Activated T-cell treated with anti-CD3 and anti-CD28 coated beads, Interleukin-2, amount 50 U/mL, for 72 hours (primary cell): ENCODE measurements at places on chromosomes 7 and 10. TPM values are rescaled to one million over a fixed set of nuclear protein-coding genes. Genes with fewer than 3 reads are reported as not detected.

The FGL2 gene
- 0.93 TPM for total RNA-seq

DNA sequence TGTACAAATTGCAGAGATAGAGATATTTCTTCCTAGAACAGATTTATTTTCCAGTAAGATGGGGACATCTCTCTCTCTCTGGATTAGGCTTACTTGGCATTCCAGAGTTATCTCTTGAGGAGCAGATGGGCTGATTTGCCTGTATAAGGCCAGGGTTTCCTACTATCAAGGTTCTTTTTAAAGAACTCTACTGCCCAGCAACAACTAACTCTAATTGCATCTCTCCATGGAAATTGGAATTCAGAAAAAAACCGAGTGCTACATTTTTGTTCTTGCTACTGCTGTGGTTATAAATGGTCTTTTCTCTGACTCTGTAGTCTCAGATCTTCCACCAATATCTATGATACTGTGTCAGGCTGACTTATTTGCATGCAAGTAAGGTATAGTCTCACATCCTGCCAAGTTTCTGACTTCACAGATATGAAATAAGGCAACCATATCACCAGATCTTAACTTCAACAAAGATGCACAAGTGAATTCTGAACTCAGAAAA lies 161.1 kb downstream of the CRPPA start:
- H3K36me3 ChIP-seq = peaks cover 3% of the 10 kb centered on the region
- no peaks in the 10 kb centered on the region for H3K27me3 ChIP-seq
- no peak overlapping the region for H3K27ac ChIP-seq
- H3K4me1 ChIP-seq = no peaks in the 10 kb centered on the region
- H3K4me3 ChIP-seq = no peak overlapping the region

DNA sequence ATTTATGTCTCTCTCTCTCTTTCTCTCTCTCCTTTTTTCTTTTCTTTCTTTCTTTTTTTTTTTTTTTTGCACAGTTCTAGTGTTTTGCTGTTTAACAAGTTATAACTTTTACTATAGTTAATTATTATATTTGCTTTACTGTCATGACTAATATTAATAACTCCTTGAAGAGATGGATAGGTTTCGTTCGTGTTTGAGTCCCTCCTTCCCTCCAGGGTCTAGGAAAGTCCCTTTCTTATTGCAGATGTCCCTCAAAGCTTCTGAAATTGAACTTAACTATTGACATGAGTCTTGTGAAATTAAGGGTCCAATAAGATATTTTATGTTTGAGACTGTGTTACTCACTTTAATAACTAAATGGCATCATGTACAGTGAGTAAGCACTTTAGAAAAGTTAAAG lies 131.4 kb downstream of the PLXDC2 start:
- H3K36me3 ChIP-seq = no peaks in the 10 kb centered on the region
- H3K4me3 ChIP-seq = no peak overlapping the region
- no peak for DNase-seq

GRCh38 chr10:115094416-115095140 lies 1.4 kb downstream of the ATRNL1 start:
- H3K27me3 ChIP-seq = peaks cover 48% of the 10 kb centered on the region
- no peak for DNase-seq

GRCh38 chr7:22814261-22815208 lies 8.1 kb downstream of the TOMM7 start:
- peaks cover 26% of the 10 kb centered on the region for H3K4me1 ChIP-seq
- H3K36me3 ChIP-seq = peaks cover 12% of the 10 kb centered on the region
- no peaks in the 10 kb centered on the region for H3K27me3 ChIP-seq
- DNase-seq = no peak
- H3K27ac ChIP-seq = no peak overlapping the region

DNA sequence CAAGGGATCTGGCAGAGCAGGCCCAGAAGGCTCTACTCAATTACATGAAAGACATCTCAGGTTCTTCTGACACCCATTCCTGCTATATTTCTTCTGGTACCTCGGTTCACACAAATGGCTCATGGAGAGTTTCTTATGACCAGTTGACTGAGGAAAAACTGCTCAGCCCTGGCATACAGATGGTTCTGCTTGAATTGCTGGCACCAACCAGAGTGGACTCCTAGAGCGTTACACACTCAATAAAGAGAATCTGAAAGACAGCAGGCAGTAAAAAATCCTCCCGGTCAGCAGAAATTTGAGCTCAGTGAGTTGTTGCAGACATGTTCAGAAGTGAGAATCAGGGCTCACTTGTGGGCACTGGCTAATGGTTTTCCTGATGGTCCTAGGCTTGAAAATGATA lies 434.4 kb downstream of the TCERG1L start:
- no peak for DNase-seq
- no peaks in the 10 kb centered on the region for H3K36me3 ChIP-seq
- H3K27me3 ChIP-seq = no peaks in the 10 kb centered on the region
- H3K4me3 ChIP-seq = no peak overlapping the region
- H3K27ac ChIP-seq = no peak overlapping the region
- H3K4me1 ChIP-seq = no peaks in the 10 kb centered on the region

GRCh38 chr7:99713995-99714570 lies 20.9 kb downstream of the CYP3A7 start:
- no peaks in the 10 kb centered on the region for H3K27me3 ChIP-seq
- no peak overlapping the region for H3K4me3 ChIP-seq
- no peaks in the 10 kb centered on the region for H3K36me3 ChIP-seq
- peaks cover under 1% of the 10 kb centered on the region for H3K4me1 ChIP-seq
- DNase-seq = no peak

DNA sequence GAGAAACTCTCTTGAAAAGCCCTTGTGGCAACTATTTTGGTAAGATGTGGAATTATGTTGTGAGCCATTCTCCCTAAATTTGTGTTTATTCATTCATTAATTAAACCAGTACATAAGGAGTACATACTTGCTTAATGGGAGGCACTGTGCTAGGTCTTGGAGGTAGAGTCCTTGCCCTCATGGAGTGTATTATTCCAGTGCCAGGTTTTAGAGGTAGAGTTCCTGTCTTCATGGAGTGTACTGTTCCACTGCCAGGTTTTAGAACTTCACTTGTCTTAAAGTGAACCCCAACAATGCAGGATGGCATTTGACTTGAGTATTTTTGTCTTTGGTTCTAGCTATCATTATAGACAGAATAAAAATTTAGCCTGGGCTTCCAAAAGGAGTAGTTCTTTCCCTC lies 8.8 kb downstream of the MXI1 start:
- H3K4me1 ChIP-seq = peaks cover 52% of the 10 kb centered on the region
- no peak for DNase-seq
- H3K4me3 ChIP-seq = no peak overlapping the region
- H3K36me3 ChIP-seq = no peaks in the 10 kb centered on the region
- H3K27ac ChIP-seq = no peak overlapping the region

GRCh38 chr10:92291921-92292845 lies 1.2 kb downstream of the MARCHF5 start:
- peak; percentile 58 for DNase-seq
- H3K4me3 ChIP-seq = peak overlapping the region; percentile 95
- H3K36me3 ChIP-seq = peaks cover 3% of the 10 kb centered on the region
- H3K4me1 ChIP-seq = peaks cover 28% of the 10 kb centered on the region
- peak overlapping the region; percentile 92 for H3K27ac ChIP-seq
- H3K27me3 ChIP-seq = no peaks in the 10 kb centered on the region

The VPS37D gene
- total RNA-seq = 0.95 TPM

GRCh38 chr10:84665883-84666463 lies 337.6 kb downstream of the CCSER2 start:
- H3K4me1 ChIP-seq = no peaks in the 10 kb centered on the region
- H3K4me3 ChIP-seq = no peak overlapping the region
- peak; percentile 26 for DNase-seq
- no peaks in the 10 kb centered on the region for H3K36me3 ChIP-seq

The CFAP43 gene
- total RNA-seq = 0.31 TPM

- peaks cover 36% of the 10 kb centered on the region for H3K4me1 ChIP-seq
- no peak overlapping the region for H3K27ac ChIP-seq
- no peaks in the 10 kb centered on the region for H3K27me3 ChIP-seq
- peaks cover 4% of the 10 kb centered on the region for H3K36me3 ChIP-seq
Observed at GRCh38 chr7:135143885-135144668, 3.8 kb upstream of the TMEM140 start.

The TAF5 gene
- total RNA-seq = 8.6 TPM

The RSPH10B2 gene
- total RNA-seq = not detected

GRCh38 chr10:101130984-101131961 lies at the start of gene TLX1:
Gene TLX1, plus strand, starts transcription at chr10:101131300. Its CDS starts 242 bp downstream, at chr10:101131542.
- H3K4me1 ChIP-seq = peaks cover 33% of the 10 kb centered on the region
- peak within 1 kb of the TSS; percentile 69 for H3K4me3 ChIP-seq
- no peaks in the 10 kb centered on the region for H3K36me3 ChIP-seq
- DNase-seq = no peak
- peaks cover 92% of the 10 kb centered on the region for H3K27me3 ChIP-seq

The MYO3A gene
- total RNA-seq = not detected

GRCh38 chr7:129535896-129536295 lies 33.6 kb downstream of the SMKR1 start:
- no peak overlapping the region for H3K27ac ChIP-seq
- peak overlapping the region; percentile 72 for H3K4me3 ChIP-seq
- DNase-seq = peak; percentile 28
- peaks cover 23% of the 10 kb centered on the region for H3K4me1 ChIP-seq
- no peaks in the 10 kb centered on the region for H3K36me3 ChIP-seq
- H3K27me3 ChIP-seq = peaks cover 16% of the 10 kb centered on the region

- peaks cover 7% of the 10 kb centered on the region for H3K36me3 ChIP-seq
- peaks cover 68% of the 10 kb centered on the region for H3K4me1 ChIP-seq
- no peaks in the 10 kb centered on the region for H3K27me3 ChIP-seq
- H3K4me3 ChIP-seq = no peak overlapping the region
- DNase-seq = no peak
Observed at GRCh38 chr7:50216626-50217025, 87.9 kb upstream of the IKZF1 start.

The BICC1 gene
- total RNA-seq = not detected

- H3K4me3 ChIP-seq = no peak overlapping the region
- DNase-seq = peak; percentile 43
- peaks cover 7% of the 10 kb centered on the region for H3K27me3 ChIP-seq
- H3K27ac ChIP-seq = no peak overlapping the region
- H3K36me3 ChIP-seq = peaks cover 3% of the 10 kb centered on the region
- peaks cover 14% of the 10 kb centered on the region for H3K4me1 ChIP-seq
Observed at GRCh38 chr7:26369593-26369992, 77.9 kb downstream of the SNX10 start.

- no peaks in the 10 kb centered on the region for H3K36me3 ChIP-seq
- no peaks in the 10 kb centered on the region for H3K27me3 ChIP-seq
- no peaks in the 10 kb centered on the region for H3K4me1 ChIP-seq
- H3K27ac ChIP-seq = no peak overlapping the region
- DNase-seq = no peak
Observed at GRCh38 chr10:1516492-1517165, 220.7 kb downstream of the ADARB2 start.

DNA sequence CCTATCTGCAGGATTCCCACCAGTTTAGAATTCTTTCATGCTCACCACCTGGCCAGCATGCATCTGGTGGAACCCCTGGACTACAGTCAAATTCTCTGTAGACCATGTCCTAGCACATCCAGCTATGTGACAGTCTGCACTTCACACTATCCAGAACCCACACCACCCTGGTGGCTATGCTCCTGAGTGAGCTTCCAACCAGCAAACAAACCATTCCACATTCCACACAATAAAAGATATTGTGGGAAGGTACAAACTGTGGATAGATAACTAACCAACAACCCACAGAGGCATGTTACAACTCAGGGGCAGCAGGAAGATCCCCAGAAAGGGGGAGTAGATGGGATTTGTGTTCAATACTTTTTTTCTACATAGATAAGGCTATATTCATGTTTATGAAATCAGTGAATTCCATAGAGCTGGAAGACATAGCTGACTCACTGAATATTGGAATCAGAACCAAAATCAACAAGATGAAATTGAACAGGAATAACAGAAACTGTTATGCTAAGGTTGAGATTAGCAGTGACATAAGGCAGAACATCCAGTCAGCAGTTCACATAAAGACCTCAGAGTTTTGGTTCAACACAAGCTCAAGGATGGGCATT lies 72.5 kb downstream of the LRRC17 start:
- no peak for DNase-seq
- no peaks in the 10 kb centered on the region for H3K36me3 ChIP-seq
- H3K27ac ChIP-seq = no peak overlapping the region
- no peaks in the 10 kb centered on the region for H3K27me3 ChIP-seq

GRCh38 chr10:11437391-11438142 lies 173.9 kb downstream of the USP6NL start:
- no peaks in the 10 kb centered on the region for H3K27me3 ChIP-seq
- no peak overlapping the region for H3K27ac ChIP-seq
- H3K4me1 ChIP-seq = peaks cover 48% of the 10 kb centered on the region
- no peaks in the 10 kb centered on the region for H3K36me3 ChIP-seq
- H3K4me3 ChIP-seq = no peak overlapping the region

DNA sequence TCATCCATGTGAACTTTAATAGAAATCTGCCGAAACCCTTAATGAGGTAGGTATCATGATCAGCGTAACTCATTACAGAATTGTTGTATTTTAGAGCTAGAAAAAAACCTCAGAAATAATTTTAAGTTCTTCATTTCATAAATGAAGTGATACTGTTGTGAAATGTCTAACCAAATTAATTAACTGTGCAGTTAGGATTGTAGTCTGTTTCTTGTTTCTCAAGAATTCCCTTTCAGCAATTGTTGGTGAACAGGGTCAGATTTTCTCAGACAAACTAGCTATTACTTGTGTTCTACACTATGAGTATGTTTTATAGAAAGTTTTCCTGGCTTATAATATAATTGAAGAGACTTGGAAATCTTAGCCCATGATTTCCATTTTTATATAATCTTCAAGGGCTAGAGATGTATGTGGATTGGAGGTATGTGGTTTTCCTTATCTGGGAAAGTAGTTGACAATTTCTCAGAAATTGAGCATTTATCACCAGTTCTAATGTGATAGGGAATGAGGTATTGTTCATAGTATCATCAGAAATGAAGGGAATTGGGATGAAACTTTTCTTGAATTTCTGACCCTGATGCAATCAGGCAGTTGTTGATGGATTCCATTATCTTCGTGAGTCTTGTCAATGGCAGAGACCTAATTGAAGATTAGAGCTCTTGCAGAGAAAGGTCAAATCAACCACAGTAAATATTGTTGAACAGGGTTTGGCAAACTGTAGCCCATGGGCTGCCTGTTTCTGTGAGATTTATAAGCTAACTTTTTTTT lies 55.0 kb downstream of the ST7 start:
- no peaks in the 10 kb centered on the region for H3K27me3 ChIP-seq
- no peak overlapping the region for H3K4me3 ChIP-seq
- H3K4me1 ChIP-seq = peaks cover 74% of the 10 kb centered on the region
- H3K27ac ChIP-seq = no peak overlapping the region

GRCh38 chr7:135808206-135808605 lies 59.6 kb upstream of the FAM180A start:
- H3K4me3 ChIP-seq = no peak overlapping the region
- no peaks in the 10 kb centered on the region for H3K36me3 ChIP-seq
- no peak overlapping the region for H3K27ac ChIP-seq
- no peaks in the 10 kb centered on the region for H3K4me1 ChIP-seq
- DNase-seq = no peak

The JAKMIP3 gene
- 2.7 TPM for total RNA-seq

The TMED4 gene
- total RNA-seq = 73.6 TPM
